ENCODE measurements at places on chromosomes 7 and 10. TPM values are rescaled to one million over a fixed set of nuclear protein-coding genes. Genes with fewer than 3 reads are reported as not detected.

DNA sequence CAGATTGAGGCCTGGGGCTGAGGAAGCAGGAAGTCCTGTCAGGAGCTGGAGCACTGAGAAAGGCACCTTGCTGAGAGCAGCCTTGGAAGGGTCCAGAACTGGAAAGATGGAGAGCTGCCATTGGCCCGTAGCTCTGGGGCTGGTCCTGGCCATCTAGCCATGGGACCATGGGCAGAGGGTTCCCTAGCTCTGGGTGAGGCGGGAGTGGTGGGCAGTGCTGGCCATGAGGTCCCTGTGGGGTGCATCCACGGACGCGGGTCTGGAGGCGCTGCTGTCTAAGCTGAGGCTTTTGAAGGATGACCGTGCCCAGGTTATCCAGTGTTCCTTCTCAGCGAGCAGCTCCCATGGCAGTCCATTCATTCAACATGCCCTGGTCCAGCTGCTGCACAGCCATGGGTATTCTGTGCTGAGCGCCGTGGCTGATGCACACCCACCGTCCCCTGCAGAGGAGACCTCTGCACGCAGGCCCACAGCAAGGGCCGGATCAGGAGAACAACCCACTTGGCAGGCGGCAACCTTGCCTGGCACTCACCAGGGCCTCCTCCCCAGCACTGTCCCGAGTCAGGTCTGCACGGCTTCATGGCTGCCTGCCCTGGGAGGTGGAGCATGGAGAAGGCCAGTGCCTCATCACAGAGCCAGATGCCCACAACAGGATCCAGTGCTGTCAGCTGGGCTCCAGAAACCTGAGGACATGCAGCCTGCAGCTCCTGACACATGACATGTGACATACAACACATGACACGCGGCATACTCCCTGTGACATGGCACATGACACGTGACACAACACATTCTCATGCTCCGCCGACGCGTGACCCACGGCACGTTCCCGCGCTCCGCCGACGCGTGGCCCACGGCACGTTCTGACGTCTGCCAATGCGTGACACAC, 121.9 kb downstream of the INPP5A start:
- DNase-seq, result no peak

- no peak for DNase-seq
Observed at GRCh38 chr7:52512656-52513055, 522.8 kb upstream of the POM121L12 start.

DNA sequence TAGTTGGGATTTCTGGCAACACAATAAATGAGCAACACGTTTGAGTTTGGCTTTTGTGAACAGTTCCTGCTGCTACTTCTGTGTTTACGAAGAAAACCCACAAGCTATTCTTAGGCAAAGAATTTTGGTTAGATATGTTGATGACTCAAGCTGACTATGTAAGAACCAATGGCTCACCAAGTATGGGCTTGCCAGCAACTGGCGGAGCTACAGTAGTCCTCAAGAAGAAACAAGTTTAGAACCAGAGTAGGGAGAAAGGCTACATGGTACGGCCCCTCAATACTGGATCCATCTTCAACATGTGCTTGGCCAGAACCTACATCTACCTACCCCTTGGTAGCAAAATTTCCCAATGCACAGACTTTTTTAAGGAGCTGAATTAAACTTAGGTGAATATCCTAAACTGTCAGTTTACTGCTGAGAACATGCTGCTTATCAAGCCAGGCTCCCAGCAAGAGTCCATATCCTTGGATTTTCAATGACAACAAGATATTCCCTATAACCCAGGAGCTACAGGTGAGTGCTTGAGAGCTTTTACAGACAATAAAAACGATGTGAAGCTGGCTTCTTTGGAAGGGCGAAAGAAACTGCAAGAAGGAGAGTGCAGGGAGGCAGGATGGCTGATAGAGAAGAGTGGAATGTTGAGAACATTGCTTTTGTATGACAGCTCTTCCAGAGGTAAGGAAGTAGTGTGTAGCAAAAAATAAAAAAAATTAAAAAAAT, 74.3 kb upstream of the ASAH2 start:
- peak; percentile 96 for DNase-seq

- DNase-seq, result no peak
Observed at GRCh38 chr10:6625428-6625827, 45.4 kb upstream of the PRKCQ start.

DNA sequence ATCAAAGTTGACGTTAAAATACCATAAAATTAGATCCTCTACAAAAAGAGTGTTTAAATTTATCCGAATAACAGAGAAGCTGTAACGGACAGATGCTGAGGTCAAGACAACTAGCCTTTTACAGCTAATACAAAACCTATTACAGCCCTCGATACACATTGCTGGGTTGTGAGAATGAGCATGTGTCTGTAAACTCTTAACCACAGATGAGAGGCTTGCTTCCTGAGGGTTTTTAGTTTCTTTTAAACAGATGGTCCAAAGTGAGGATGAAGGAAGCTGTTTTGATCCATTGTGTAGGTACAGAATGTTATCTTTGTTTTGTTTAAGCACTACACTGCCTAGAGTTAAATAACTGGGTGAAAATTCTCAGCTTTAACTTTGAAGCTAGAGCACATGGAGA, 578.2 kb downstream of the PARD3 start:
- peak; percentile 7 for DNase-seq

GRCh38 chr7:66627151-66627681, 1.5 kb upstream of the KCTD7 start:
- DNase-seq, result no peak

GRCh38 chr10:68231106-68231816, 652 bp downstream of the ATOH7 start:
- peak; percentile 41 for DNase-seq

- no peak for DNase-seq
Observed at GRCh38 chr10:78664929-78665553, 403.7 kb upstream of the ZMIZ1 start.

DNA sequence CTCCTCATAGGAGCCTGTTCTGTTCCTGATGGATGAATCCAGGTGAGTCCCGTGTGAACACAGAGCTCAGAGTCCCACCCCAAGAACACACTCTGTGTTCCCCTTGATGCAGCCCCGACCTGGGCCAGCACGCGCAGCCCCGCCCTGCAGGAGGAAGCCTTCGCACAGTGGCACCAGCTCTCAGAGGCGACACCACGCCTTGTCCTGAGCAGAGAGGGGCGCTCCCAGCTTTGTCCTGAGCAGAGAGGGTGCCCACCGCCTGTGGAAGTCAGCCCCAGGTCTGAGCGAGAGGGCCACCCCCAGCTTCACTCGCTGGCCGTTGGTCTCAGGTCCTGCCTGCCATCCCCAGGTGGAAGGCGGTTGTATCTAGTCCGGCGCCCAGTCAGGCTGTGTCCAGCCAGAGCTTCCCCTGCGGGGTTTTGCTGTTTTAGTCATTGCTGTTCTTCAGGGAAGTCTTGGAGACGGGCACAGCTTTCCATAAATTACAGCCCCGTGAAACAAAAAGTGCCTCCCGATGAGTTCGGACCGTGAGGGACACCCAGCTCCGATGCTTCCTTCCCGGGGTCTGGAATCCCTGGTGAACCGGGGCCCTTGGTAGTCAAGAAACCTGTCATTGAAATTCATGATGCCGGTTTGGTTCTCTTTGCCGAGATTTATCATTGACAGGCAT, 43.6 kb downstream of the NKX6-2 start:
- DNase-seq, result no peak

DNA sequence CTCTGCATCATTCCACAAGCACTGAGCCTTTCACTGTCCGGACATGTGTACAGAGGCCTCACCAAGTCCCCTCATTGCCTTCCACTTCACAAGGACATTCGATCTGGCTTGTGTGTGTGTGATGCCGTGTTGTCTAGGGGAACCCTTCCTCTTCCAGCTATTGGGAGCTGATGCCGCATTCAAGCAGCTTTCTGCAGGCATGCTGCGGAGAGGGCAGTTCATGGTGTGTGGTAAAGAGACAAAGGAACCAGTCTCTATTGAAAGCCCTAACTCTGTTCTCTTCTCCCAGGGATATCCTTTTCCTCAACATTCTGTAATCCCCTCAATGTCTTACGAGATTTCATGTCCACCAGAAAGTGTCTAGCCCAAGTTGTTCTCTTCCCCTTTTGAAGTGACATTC, 141.6 kb downstream of the ALOX5 start:
- DNase-seq, result no peak

- no peak for DNase-seq
Observed at GRCh38 chr10:132785723-132786475, at the start of gene NKX6-2. NKX6-2 (minus strand) TSS chr10:132786147; CDS start chr10:132785948, 199 bp downstream.

GRCh38 chr7:3861941-3862340, 560.9 kb downstream of the SDK1 start:
- peak; percentile 90 for DNase-seq

- no peak for DNase-seq
Observed at GRCh38 chr7:84744385-84744784, 442.5 kb downstream of the SEMA3D start.

DNA sequence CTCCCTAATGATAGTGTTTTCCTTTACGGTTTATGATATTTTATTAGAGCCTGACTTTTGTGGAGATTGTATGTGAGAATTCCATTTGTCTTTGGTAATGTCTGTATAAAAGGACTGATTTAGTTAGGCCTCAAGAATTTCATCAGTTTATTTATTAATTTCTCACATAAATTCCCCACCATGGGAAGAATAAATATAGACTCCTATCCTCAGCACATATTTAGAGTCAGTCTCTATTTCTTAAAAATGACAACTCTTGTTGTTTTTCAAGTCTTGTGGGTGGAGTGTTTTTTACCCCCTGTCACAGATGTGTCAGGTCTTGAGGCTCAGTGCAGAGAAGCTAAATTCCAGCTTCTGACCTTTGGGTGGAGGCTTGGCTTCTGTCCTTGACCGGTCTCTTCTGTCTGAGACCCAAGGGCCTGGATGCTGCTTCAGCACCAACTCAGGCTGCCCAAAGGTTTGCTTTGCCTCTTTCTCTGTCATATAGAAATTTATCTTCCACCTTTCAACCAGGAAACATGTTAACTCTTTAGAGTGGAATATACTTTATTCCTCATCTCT, 117.3 kb upstream of the INHBA start:
- DNase-seq, result no peak

- no peak for DNase-seq
Observed at GRCh38 chr7:46239846-46240245, 318.8 kb upstream of the IGFBP3 start.

GRCh38 chr7:139771001-139771956, 6.5 kb downstream of the HIPK2 start:
- peak; percentile 56 for DNase-seq

DNA sequence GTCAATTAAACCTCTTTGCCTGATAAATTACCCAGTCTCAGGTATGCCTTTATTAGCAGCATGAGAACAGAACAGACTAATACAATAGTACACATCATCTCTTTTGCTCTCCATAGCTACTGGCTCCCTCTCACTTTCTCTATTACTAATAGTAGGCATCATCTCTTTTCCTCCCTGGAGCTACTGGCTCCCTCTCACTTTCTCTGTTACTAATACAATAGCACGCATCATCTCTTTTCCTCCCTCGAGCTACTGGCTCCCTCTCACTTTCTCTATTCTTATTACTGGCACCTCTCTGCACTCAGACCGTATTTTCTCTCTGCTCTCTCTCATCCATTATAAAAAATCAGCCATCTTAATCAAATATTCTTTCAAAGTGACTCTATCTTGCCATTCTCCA, 37.1 kb downstream of the SLC25A13 start:
- no peak for DNase-seq

The GNGT1 gene
- total RNA-seq, result not detected

The SKIDA1 gene
- 0.33 TPM for total RNA-seq

The NRG3 gene
- total RNA-seq, result not detected

The USP6NL gene
- total RNA-seq, result 9.6 TPM

The KCNH2 gene
- 0.58 TPM for total RNA-seq

The IKZF1 gene
- total RNA-seq, result 1.2 TPM

The HOXA9 gene
- 0.18 TPM for total RNA-seq

The RNF32 gene
- total RNA-seq, result 3.8 TPM

The GATA3 gene
- total RNA-seq, result 0.21 TPM

The DPYSL4 gene
- 19.6 TPM for total RNA-seq

The HDAC9 gene
- total RNA-seq, result 12.8 TPM

The STRIP2 gene
- 3.7 TPM for total RNA-seq

The PFKP gene
- 119 TPM for total RNA-seq

The OR9A2 gene
- not detected for total RNA-seq

All from H4 (cell line).